ENCODE measurements at places on chromosomes 3 and 15.
A peak's percentile ranks its signal among the peaks of the same experiment; 100 is the strongest.

DNA sequence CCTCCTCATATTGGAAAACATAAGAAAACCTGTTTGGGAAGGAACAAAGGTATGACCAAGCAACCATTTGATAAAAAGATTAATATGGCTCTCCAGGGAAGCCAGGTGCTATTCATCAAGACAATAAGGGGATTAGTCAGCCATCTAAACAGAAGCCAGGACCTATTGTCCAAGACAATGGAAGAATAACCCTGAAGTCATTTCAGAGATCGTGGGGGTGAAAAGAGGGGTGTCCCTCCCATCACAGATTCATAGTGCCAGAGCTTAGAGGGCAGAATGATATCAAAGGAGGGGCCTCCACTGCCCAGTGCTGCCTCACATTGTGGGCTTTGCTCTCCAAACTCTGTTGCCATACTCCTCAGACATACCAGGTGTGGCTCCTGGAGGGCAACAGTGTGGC is 73.5 kb downstream of the DAPK2 start:
- no peak for DNase-seq

DNA sequence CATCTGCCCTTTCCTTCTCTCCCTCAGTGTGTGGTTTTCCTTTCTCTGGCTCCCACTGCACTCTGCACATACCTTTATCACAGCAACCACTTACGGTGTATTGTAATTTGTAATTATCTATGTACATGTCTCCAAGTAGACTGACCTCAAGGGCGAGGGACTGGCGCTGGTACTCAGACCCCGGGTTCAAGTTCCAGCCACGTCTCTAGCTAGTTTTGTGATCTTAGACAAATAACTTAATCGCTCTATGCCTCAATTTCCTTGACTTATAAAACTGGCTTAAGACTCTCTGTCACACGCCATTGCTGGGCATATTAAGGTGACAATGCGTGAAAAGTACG is 607 bp upstream of the SENP2 start:
- no peak for DNase-seq

DNA sequence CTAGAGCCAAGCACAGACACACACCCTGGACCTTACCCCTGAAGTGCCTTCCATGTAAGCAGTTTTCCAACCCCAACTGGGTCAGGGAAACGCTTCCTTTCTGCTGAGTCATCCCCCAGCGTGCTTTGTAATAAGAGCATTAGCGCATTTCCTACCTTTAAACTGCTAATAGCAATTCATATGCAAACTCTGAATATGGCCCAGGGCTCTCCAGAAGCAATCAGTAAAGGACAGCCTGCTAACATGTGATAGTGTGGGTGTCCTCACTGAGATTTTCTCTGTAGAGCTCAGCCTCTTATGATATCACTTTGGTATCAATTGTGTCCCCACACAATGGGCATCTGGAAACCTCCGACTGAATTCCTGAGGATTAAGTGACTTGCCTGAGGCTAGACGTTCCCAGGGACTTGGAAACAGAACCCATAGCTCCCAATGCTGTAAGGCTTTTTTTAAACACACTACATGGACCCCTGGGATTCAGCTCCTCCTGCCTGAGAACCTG is 5.6 kb downstream of the GABRB3 start:
- DNase-seq: no peak

GRCh38 chr3:141383555-141384129 is 15.3 kb downstream of the ZBTB38 start:
- no peak for DNase-seq

- no peak for DNase-seq
Measured at GRCh38 chr3:104738271-104738670, 628.4 kb upstream of the ALCAM start.

DNA sequence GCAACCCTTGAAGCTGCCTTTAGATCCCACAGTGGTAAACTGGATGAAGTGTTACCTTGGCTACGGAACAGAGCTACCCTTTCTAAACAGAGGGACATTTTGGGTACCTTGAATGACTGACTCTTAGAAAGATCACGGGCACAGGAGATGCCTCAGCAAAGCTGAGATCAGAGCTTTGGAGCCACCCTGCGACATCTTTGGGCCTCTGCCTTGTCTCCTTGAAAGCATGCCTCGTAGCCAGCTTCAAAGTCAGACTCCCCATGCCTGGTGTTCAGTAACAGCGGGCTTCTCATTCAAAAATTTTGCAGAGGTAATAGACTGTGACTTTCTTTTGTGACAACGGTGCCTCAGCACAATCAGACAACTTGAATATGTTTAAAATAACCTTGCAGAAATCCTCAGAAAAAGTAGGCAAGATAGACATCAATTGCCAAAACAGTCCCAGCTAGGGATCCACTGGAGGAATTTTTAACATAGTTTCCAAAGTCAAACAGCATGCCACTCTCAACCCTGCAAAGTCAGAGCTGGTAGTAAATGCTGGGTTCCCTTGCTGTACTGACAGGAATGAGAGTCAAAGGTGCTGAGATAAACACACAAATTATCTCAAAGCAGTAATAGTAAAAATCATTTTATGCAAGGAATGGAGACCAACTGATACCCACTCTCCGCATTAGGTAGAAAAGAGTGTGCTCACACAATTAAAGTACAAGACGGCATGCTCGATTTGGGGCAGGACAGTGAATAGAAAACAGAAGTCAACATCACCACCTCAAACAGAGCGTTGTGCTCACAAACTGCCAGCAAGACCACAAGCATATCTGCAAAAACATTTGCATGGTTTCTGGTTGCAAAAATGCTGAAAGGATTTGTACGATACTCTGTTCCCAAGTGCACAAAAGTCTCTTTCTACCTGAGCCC is 82.1 kb downstream of the MYO1E start:
- no peak for DNase-seq

- no peak for DNase-seq
Measured at GRCh38 chr15:84988909-84989644, 7.4 kb downstream of the PDE8A start.

DNA sequence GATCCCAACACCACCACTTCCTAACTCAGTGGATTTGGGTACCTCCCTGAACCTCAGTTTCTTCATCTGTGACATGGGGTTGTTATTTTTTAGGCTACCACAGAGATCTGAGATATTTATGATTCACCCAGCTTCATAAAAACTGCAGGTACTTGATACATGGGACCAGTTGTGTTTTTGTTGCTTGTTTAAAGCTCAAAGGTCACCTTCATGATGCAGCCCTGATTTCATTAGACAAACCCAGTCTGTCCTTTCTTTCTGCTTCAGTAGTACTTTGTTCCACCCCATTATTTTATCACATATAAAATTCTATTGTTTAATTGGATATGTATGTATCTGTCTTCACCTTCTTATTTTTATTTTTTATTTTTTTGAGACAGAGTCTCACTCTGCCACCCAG is 57.4 kb upstream of the C15orf61 start:
- DNase-seq: no peak

DNA sequence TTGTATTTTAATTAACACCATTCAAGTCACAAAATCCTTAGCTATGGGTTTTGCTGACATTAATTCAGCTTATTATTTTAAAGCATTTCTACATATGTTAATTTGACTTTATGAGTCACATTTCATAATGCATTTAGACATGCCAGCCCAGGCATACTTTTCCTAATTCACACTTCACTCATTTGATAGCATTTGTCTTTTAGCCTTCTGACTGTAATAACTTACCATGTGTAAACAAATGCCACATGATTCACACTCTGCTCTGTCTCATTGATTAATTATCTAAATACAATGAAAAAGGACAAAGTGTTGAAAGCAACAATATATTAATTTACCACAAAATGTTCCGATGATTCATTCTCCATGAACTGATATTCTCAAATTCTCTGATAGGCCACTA is 927.8 kb upstream of the EPHA6 start:
- no peak for DNase-seq

GRCh38 chr3:4633078-4634004 is 140.2 kb downstream of the ITPR1 start:
- peak; percentile 43 for DNase-seq

- no peak for DNase-seq
Measured at GRCh38 chr3:40681658-40682055, 156.9 kb downstream of the ZNF621 start.

GRCh38 chr15:82532991-82533481 is 7.2 kb downstream of the RPS17 start:
- no peak for DNase-seq

- peak; percentile 93 for DNase-seq
Measured at GRCh38 chr3:56467108-56467507, 1.2 kb downstream of the ERC2 start.

- DNase-seq: no peak
Measured at GRCh38 chr3:45640091-45640507, 45.5 kb downstream of the LIMD1 start.

- no peak for DNase-seq
Measured at GRCh38 chr3:11651477-11651876, 7.8 kb upstream of the VGLL4 start.

- DNase-seq: no peak
Measured at GRCh38 chr15:39205506-39206371, 375.1 kb upstream of the THBS1 start.

GRCh38 chr3:187458921-187459320 is 90.7 kb downstream of the RTP4 start:
- no peak for DNase-seq

DNA sequence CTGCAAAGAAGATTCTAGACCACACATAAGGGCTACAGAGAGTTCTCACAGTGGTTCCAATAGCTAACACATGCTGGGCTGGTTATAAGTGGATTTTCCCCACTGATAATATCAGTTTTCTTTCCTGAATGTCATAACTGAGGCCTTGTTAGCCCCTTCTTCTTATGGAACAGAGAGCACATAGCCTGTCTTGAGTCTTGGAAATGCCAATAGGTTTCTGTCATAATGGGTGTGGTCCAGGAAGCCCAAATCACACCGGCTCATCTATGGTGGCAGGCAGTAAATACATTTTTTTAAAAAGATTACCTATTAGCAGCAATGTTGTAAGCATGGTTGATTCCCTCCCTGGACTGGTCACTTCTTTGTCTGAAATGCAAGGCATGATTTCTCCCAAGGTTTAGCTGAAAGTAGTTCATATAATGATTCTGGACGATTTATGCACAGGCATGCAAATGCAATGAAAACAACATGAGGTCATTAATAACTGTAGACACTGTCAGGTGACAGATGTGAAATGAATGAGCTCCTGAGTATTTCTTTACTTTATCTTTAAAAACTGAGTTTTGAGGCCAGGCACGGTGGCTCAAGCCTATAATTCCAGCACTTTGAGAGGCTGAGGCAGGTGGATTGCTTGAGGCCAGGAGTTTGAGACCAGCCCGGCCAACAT is 67.2 kb upstream of the ATP2C1 start:
- peak; percentile 26 for DNase-seq

GRCh38 chr3:87047852-87048251 is 56.9 kb upstream of the VGLL3 start:
- DNase-seq: no peak

DNA sequence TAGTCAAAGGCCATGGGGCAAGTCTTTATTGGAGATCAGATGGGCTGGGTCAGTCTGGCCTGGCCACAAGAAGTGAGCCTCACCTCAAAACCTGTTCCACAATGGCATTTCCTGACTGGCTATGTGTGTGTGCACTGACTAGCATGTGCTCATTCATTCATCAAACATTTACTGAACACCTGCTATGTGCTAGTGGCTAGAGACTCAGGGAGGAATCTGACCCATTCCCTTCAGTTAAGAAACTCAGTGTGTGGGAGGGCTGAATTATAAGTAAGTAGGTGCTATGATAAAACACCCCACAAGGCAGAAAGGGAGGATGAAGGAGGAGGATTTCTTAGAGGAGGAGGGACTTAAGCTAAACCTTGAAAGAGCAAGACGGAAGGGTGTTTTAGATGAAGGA is 5.4 kb upstream of the CGNL1 start:
- DNase-seq: no peak

DNA sequence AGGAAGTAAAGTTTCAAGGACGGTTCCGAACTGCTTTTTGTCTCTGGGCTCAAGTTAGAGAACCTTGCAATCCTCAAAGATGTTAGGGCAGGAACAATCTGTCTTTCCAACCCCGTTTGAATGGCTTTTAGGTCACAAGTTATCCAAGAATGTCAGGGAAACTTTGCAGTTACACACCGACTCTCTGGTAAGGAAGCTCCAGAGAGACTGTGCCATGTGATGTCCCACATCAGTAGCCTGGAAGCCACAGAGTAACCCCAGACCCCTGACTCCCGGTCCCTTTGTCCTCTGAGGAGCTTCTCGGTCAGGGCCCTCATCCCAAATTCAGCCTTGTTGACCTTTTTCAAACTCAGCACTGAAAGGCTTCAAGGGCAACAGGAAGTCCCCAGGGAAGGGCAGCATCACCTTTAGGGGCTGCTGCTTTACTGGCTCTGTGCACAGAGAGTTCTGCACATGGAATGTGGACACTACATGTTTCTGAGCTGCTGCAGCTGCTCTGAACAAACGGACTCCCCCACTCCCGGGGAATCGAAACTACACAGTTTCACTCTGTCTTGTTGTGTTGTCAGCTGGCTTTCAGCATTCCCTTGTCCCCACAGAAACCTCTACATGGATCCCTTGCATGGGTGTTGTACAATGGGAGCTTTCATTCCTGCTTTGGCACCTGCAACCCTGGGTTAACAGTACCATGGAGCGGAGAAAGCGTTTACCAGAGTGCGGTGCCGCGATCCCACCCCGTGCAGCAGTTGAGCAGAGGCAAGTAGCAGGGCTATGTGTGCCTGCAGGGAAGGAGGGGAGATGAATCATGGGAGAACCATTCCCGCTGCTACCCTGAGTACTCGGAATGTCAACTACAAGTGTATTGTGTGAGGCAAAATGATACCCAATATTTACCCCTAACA is 408.2 kb upstream of the THBS1 start:
- no peak for DNase-seq

DNA sequence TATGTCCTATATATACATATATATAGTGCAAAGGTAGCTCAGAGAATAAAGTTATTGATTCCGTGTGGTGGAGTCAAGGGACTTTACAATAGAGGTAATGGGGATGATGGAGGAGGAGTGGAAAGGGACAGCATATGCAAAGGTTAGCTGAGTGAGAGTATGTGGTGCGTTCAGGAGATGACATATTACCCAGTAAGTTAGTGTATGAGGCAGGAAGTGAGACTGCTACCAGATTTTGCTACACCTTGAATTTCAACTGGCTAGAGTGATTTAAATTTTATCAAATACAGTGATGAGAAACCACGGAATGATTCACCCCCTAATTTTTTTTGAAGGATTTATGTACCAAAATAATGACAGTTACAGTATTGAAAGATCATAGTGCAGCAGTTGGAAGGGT is 2.8 kb downstream of the ACTL6A start:
- no peak for DNase-seq

DNA sequence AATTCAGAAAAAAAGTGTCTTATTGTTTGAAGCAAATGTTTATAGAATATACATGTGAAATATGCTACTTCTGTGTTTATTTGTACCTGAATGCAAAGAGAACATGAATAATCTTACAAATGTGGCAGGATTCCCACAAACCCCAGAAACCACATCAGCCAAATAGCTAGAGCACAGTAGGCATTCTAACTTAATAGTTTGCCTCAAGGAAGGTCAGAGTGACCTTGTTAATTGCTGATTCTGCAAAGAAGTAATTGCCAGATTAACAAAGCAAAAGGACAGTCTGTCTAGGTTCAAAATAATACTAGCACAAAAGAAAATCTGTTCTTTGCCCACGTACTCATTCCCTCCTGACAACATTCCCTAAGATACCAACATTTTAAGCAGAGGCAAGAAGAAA is 604.0 kb downstream of the PYDC2 start:
- DNase-seq: no peak

GRCh38 chr3:5051772-5052171 is 70.3 kb upstream of the ARL8B start:
- DNase-seq: no peak
